ENCODE measurements at places on chromosomes 2 and 18.

DNA sequence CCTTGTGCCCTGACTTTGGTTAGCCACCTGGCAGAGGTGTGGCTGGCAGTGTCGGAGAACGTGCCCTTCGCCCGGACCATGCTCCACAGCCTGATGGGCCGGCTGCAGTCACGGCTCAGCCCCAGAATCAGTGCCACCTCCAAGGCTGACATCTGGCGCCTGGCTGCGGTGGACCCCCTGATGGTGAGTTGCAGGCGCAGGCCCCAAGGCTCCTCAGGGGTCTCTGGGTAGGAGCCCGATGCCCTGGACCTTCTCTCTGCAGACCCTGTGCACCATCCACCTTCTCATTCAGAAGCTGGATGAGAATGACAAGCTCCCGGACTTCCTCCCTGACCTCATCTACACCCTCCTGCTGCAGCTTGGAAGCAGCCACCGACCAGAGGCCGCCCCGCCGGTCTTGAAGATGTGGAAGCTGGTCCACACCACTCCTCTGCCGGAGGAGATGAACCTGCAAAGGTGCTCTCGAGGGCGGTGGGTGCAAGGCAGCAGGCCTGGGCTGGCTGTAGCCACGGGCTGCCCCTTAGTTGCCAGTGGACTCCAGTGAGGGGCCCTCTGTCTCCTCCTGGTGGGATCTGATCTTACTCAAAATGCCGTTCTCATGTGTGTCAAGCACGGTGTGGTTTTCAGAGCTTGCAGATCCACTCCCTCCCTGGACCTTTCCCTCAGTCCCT lies 32.1 kb downstream of the HJURP start:
- peak; percentile 54 for DNase-seq

DNA sequence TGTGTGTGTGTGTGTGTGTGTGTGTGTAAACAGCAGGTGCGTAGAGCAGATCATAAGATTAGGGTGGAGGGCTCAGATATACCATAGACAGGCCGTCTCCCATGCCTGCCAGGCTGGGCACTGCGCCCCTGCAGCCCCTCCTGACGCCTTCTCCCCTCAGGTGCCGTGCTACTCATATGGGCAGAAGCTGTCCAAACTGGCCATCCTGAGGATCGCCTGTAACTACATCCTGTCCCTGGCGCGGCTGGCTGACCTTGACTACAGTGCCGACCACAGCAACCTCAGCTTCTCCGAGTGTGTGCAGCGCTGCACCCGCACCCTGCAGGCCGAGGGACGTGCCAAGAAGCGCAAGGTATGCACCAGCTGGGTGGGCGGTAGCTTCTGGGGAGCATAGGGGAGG lies 10.0 kb downstream of the ATOH8 start:
- no peak for DNase-seq

DNA sequence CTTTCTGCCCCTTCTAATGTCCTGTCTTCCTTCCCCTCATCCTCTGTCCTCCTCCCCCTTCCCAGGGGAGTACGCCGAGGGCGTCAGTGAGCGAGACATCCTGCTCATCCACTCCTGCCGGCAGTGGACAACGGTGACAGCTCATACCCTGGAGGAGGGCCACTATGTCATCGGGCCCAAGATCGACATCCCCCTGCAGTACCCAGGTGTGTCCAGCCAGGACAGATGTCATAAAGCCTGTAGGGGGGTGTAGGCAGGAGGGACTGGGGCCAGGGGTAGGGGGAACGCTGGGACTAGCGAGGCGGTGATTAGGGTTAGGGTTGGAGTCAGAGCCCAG lies 3.4 kb downstream of the GAREM2 start:
- no peak for DNase-seq

DNA sequence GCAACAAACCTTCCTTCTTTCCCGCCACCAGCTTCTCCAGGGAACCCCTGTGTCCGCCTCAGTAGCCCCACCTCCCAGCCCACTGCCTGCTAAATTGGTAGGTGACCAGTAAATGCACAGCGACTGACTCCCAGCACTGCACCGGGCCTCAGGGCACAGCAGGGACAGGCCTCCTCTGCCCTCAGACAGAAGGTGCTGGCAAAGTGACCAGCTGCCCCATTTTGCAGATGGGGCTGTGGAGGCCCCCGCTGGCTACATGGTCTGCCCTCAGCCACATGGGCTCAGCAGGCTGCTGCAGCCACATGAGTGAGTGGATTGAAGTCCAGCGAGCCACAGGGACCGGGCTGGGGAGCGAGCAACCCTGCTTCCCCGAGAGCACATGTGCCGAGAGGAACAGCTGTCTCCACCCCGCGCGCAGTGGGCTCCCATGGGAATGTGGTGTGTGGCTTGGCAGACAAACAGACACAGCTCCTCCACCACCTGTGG lies 7.8 kb upstream of the NPPC start:
- DNase-seq = no peak

- DNase-seq = no peak
Observed at GRCh38 chr18:55446996-55447671, 140.9 kb downstream of the TCF4 start.

GRCh38 chr2:216678813-216679657 lies 16.3 kb downstream of the IGFBP5 start:
- DNase-seq = no peak

- no peak for DNase-seq
Observed at GRCh38 chr18:49527631-49528327, 34.1 kb upstream of the LIPG start.

DNA sequence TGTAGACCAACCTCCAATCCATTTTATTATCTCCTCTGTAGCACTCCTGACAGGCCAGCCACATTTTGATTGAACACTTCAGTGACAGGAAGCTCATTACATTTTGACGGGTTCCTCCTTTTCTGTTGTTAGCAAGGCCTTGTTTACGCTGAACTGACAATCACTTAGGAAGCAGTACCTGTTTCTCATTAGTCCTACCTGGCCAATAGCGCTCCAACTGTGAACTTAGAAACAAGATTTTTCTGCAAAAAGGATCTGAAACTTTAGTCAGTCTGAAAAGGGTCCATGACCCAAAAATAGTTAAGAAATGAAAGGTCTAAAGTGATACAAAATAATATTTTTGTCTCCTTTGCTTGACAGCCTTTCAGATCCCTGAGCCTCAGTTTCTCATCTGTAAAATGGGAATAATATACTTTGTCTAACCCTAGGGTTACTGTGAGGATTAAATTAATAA lies 119.6 kb upstream of the MSTN start:
- DNase-seq = no peak

DNA sequence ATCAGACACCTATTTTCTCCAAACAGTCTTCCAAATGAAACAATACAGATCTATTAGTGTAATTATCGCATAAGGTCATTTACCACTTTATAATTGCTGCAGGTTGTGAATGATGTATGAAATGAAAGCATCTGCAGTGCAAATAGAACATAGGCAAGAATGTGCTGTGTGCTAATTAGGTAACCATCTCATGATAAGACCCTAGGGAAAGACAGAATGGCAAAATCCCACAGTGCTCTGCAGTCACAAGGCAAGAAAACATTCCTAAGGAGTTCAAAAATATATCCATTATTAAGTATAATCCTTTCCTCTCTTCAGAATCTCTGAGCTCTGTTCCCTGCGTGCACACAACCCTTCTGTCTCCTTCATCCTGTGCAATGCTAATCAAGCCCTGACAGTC lies 488.1 kb downstream of the NR4A2 start:
- DNase-seq = no peak

GRCh38 chr2:239002591-239002953 lies 154.7 kb downstream of the TWIST2 start:
- no peak for DNase-seq

DNA sequence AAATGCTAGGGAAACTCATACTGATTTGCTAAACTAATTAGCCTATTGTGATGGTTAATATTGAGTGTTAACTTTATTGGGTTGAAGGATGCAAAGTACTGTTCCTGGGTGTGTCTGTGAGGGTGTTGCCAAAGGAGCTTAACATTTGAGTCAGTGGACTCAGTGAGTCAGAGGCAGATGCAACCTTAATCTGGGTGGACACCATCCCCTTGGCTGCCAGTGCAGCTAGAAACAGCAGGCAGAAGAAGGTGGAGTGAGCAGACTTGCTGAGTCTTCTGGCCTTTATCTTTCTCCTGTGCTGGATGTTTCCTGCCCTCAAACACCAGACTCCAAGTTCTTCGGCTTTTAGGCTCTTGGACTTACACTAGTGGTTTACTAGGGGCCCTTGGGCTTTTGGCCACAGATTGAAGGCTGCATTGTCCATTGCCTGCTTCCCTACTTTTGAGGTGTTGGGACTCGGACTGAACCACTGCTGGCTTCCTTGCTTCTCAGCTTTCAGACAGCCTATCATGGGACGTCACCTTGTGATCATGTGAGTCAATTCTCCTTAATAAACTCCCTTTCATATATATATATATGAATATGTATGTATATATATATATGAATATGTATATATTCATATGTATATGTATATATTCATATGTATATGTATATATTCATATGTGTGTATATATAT lies 69.7 kb downstream of the RPRM start:
- no peak for DNase-seq

- no peak for DNase-seq
Observed at GRCh38 chr2:36515538-36515937, 82.4 kb downstream of the FEZ2 start.

GRCh38 chr2:120526047-120526562 lies 180.2 kb downstream of the INHBB start:
- no peak for DNase-seq

- DNase-seq = no peak
Observed at GRCh38 chr2:68320118-68320641, 431 bp upstream of the CNRIP1 start.

GRCh38 chr2:126990200-126990599 lies 91.5 kb downstream of the TEX51 start:
- no peak for DNase-seq

GRCh38 chr2:68099260-68099659 lies 36.5 kb upstream of the C1D start:
- no peak for DNase-seq

DNA sequence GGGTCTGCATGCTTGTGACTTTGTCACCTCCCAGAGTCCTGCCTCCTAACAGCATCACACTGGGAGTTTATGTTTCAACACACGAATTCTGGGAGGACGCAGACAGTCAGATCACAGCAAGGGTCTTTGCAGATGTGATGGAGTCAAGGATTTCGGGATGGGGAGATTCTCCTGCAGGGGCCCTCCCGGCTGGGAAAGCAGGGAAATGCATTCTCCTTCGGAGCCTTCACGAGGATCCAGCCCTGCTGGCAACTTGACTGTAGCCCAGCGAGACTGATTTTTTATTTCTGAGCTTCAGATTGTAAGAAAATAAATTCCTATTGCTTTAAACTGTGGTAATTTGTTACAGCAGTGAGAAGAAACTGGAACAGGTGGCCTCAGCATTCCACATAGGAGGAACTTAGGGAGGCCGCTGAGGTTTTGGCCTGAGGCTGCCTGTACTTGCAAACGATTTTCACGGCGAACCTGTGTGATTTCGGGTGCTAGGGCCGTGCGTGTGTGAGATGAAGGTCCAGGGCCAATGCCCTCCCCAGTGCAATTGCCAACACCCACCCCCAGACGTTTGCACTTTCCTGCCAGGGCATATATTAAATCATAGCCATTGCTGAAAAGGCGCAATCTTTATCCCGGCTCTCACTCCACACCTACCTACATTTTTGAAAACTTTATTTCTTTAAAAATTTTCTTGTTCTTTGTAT lies 79.8 kb downstream of the ASB1 start:
- DNase-seq = peak; percentile 36

GRCh38 chr18:7815787-7816186 lies 248.7 kb downstream of the PTPRM start:
- no peak for DNase-seq

DNA sequence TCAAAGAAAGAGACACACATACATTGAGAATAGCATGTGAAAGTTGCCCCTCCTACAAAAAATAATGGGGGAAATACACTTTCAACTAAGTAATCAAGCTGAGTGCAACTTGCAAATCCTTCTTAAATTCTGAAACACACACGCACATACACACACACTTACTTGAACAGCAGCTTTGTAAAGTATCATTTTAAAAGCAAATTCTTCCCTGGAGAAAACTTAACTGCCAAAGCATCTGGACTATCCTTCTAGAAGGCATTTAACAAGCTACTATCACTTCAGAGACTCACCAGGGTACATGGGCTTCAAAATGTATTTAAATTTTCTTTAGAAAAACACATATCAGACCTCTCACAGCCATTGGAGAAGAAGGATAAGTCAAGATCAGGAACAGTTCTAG lies 15.3 kb downstream of the GAREM1 start:
- no peak for DNase-seq

All from activated effector memory CD4-positive, alpha-beta T cell treated with anti-CD3 and anti-CD28 coated beads, Interleukin-2, amount 50 U/mL, for 16 hours (primary cell).